Heart right ventricle (tissue), 16 donors: ENCODE measurements at places on chromosomes 12 and 14. TPM values are rescaled to one million over a fixed set of nuclear protein-coding genes. Genes with fewer than 3 reads are reported as not detected.

Gene SLC2A14
- not detected for polyA plus RNA-seq

Gene C12orf50
- polyA plus RNA-seq, result not detected

Gene SOAT2
- 0.03 TPM for polyA plus RNA-seq

Gene GPR84
- 0.45 TPM for polyA plus RNA-seq

Gene RAB21
- 10.2 TPM for polyA plus RNA-seq

Gene PROX2
- polyA plus RNA-seq, result not detected

Gene ADCY6
- 35.3 TPM for polyA plus RNA-seq

Gene GPRC5D
- not detected for polyA plus RNA-seq

Gene FOXG1
- not detected for polyA plus RNA-seq

Gene OR6C75
- not detected for polyA plus RNA-seq

Gene TCL1A
- 0.33 TPM for polyA plus RNA-seq

Gene LRP1-AS
- polyA plus RNA-seq, result not detected

Gene CMTM5
- polyA plus RNA-seq, result 2.9 TPM

Gene NUAK1
- 9.8 TPM for polyA plus RNA-seq

Gene USP15
- polyA plus RNA-seq, result 60.0 TPM

Gene LTBP2
- 3.5 TPM for polyA plus RNA-seq

Gene TIGAR
- polyA plus RNA-seq, result 5.4 TPM

Gene KRT8
- polyA plus RNA-seq, result 161 TPM

Gene SLC10A1
- polyA plus RNA-seq, result not detected

Gene MAP3K9
- 0.37 TPM for polyA plus RNA-seq

Gene KITLG
- 6.0 TPM for polyA plus RNA-seq

Gene GLIPR1L2
- 0.88 TPM for polyA plus RNA-seq

Gene MSI1
- 1.1 TPM for polyA plus RNA-seq

Gene KCNMB4
- 2.5 TPM for polyA plus RNA-seq

Gene PPM1A
- polyA plus RNA-seq, result 29.0 TPM

Gene CISTR
- 1.7 TPM for polyA plus RNA-seq

Gene RD3L
- 2.9 TPM for polyA plus RNA-seq

Gene ACSM4
- polyA plus RNA-seq, result not detected

Gene GPD1
- polyA plus RNA-seq, result 15.8 TPM

Gene PAH
- not detected for polyA plus RNA-seq

Gene FGF6
- polyA plus RNA-seq, result not detected
